ENCODE measurements at places on chromosomes 5 and 9.
A peak's percentile ranks its signal among the peaks of the same experiment; 100 is the strongest.

GRCh38 chr9:111961009-111961408 lies 64.4 kb downstream of the UGCG start:
- peak; percentile 55 for DNase-seq

DNA sequence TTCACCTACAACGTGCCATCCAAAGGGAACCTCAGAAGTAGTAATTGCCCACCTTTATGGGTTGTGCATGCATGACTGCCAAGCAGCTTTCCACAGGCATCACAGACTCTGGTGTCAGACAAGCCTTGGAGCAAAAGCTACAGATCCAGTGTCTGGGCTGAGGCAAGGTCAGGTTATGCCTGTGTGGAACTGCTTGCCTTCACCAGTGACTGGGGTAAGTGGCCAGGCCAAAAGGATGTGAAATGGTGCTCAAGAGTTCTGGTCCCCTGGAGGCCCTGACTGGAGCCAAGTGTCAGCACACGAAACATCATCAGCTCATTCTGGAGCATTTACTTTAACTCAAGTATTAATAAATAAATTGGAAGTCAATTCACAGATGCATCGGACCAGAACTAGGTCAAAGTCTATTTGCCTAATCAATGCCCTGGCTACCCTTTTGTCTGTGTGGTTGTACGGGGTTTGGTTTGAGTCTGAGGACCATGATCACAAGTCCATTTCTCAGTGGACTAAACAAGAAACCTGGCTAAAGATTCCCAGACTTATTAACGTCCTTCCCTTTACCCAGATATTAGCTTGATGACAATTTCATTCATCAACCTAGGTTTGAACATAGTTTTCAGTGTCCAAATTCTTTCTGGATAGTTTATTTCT lies 41.5 kb upstream of the ZBED3 start:
- DNase-seq = no peak

DNA sequence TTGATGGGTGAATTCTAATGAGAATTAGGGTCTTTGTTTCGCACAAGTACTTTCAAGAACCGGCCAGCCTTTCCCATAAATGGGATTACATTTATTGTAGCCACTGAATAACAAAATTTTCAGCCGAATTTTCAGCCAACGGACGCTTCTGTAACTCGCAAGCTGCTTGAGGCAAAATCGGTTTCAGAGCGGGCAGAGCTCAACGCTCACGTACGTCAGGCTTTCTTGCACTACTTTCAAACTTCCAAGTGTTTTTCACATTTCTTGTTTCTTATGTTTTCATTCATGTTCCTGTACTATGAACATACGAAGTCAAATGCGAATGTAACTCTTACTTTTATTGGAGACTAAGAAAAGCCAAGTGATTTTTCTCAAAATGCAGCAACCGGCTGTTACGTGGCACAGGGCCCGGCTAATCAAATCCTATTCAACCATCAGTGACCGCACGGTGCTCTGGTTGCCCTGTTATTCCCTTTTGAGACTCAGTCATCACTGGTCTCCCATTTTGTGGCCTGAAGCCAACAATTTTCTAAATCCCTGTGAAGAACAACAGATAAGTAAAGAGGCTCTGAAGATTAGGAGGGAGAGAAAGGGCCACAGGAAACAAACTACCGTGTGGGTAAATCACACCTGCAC lies 68.5 kb downstream of the SLC28A3 start:
- no peak for DNase-seq

DNA sequence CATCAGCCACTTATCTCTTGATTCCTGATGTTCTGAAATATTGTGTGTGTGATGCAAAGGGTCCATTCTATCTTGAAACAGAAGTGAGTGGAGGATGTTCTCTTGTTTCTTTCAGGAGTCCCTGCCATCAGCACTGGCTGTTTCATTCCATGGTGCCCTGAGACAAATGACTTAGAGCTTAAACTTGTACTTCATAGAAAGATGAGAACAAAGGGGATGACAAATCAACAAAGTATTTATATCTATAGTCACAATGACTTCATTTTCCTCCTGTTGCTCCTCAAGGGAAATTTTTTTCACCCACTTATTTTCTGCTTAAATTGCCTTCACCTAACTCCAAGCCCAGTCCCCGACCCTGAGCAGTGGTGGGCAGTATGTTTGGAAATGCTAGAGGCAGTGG lies 171.6 kb downstream of the TARS1 start:
- no peak for DNase-seq

DNA sequence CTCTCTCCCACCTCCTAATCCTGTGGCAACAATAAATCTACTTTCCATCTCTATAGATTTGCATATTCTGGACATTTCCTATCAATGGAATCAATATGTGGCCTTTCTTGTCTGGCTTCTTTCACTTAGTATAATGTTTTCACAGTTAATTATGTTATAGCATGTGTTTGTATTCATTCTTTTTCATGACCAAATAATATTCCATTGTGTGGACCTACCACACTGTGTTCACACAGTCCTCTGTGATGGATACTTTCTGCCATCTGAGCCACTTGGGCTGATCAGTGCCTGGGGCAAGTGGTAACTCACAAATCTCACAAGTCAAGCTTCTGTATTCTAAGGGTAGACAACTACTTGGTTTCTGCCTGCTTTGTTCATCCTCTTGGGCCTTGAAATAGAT lies 48.7 kb upstream of the POMT1 start:
- DNase-seq = no peak

DNA sequence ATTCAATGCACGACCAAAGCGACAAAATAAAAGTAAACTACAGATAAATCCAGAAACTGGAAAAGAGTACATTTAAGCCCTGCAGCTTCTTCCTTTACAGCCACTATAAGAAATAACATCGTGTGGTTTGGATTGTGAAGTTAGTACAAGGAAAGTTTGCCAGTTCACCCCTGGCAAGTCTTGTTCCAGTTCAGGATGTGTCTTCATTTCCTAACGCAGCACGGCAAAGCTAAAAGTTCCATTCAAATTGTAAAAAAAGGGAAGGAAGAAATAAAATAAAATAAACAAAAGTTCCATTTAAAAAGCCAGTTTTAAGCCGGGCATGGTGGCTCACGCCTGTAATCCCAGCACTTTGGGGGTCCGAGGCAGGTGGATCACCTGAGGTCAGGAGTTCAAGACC lies 83.3 kb upstream of the RETREG1 start:
- DNase-seq = no peak

DNA sequence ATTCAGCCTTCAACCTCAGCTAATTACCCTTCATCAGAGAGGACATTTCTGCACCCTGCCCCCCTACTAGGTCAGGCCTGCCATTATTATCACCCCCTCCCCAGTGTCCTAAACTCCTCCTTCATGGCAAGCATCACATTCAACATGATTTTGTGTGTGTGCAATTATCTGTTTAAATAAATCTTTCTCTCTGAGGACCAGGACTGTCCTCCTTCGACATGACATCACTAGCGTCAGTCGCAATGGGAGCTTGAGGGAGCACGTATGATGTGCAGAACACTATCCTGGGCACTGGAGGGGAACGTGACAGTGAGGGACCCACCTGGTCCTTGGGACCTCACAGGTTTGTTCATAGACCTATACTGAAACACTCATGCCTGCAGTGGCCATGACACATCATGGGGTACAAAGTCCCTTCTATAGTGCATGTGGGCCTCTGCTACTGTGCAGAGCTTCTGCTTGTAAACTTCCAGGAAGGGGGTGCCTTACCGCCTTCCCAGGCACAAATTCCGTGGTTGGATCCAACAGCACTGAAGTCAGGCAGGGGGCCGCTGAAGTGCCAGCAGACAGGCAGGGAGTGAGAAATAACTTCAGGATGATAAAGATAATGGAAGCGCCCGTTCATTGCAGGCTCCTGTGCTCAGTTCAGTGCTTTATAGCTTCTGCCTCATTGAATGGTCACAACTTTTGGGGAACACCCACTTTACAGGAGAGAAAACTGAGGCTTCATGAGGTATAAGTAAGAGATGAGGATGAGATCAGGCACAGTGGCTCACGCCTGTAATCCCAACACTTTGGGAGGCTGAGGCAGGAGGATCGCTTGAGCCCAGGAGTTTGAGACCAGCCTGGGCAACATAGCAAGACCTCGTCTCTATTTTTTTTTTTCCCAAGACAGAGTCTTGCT lies 36.0 kb upstream of the STXBP1 start:
- no peak for DNase-seq

GRCh38 chr9:95024097-95024671 lies 293.3 kb downstream of the FANCC start:
- no peak for DNase-seq

DNA sequence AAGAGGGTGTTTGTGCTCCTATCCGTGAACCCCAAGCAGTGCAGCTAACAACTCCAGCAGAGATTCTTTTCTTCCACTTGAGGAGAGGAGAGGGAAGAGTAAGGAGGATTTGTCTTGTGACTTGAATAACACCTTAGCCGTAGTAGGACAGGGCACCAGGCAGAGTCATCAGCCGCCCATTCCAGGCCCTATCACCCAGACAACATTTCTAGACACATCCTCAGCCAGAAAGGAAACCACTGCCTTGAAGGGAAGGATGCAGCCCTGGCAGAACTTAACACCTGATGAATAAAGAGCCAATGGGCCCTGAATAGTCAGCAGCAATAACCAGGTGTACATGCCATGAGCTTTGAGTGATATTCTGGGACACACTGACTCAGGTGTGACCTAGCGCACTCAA lies 1013.0 kb upstream of the COX7C start:
- no peak for DNase-seq

- DNase-seq = no peak
Measured at GRCh38 chr5:53915120-53915519, 354.7 kb downstream of the NDUFS4 start.

- DNase-seq = no peak
Measured at GRCh38 chr5:175021841-175022625, 297.7 kb downstream of the MSX2 start.

DNA sequence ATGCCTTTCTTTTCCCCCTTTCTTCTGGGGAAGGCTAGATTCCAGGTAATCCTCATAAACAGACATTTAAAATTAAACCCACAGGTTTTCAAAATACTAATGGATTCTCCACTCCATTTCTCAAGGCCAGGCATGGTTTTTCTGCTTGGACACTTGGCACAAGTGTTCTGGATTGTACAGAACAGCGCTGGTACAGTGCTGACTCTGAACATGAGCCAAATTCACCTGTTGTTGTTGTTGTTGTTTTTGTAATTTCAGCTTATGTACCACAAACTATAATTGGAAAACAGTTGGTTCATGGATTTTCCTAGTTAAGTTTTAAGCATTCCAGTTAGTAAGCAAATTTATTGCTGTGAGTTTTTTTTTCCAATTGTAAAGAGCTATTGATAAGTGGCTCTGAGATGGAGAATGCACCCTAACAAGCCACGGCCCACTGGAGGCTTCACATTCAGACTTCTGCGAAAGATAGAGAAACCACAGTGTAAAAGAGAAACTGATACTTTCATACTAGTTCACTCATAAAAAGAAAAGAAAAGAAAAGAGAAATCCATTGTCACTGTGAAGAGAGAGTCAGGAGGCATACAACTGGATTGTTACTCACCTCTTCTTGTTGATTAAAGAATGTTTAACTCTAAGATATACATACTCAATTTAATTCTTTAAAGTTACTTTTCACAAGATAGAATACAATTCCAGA lies 16.2 kb upstream of the ITGA1 start:
- DNase-seq = no peak

- DNase-seq = no peak
Measured at GRCh38 chr5:91849069-91849468, 466.0 kb upstream of the ARRDC3 start.

- no peak for DNase-seq
Measured at GRCh38 chr5:133943475-133943817, 25.0 kb downstream of the C5orf15 start.

DNA sequence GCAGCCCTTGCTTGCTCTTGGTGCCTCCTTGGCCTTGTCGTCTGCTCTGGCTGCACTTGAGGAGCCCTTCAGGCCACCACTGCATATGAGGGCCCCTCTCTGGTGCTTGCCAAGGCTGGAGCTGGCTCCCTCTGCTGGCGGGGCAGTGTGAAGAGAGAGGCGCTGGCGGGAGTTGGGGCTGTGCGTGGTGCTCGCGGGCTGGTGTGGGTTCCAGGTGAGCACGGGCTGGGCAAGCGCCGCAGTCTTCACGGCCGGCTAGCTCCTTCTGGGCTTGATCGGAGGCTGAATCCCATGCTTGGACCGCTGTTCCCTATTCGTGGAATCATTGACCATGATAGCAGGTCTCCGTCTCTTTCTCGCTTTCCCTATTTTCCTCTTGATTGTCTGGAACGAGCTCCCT lies 56.5 kb downstream of the XRCC4 start:
- DNase-seq = no peak

DNA sequence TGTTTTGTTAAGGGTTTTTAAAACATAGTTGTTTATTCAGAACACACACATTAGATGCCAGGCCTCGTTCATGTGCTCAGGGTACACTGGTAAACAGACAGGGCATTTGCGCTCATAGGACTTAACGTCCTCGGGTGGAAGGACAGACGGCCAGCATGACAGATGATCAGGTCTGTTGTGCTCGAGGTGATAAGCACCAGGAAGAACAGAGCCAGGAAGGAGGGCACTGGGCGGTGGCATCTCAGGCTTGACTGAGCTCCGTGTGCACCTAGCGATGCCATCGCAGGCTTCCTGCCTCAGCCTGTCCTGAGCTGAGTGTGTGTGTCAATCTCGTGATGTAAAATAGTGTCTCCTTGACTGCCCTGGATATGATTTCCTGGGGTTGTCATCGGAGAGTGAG lies 96.5 kb downstream of the EHMT1 start:
- DNase-seq = no peak

DNA sequence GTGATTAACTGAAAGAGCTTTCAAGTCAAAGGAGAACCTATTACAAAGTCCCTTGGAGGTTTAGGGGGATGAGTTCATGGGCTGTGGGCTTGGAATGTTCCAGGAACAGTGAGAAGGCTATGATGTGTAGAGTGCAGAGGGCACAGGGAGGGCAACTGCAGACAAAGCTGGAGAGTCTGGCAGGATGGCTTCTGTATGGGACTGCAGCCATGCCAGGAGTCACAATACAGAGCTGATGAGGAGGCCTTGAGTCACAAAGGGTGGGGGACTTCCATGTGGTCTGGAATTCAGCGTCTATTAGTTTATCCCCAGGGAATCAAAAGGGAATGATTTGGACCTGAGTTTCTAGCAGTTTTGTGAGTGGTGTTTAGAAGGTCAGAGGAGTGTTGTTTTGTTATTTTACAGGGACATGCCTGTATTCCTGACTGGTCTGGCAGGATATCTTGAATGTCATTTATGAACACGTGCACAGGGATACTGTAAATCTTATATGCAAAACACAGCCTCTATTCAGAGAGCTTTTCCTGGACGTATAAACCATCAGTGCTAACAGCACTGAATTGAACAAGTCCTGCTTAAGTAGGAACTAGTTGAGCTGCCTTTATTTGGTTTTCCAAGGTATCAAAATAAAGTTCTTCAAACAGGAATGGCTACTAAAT lies 14.3 kb upstream of the TEK start:
- no peak for DNase-seq

GRCh38 chr9:100465761-100466160 lies 7.2 kb upstream of the TMEFF1 start:
- DNase-seq = no peak

DNA sequence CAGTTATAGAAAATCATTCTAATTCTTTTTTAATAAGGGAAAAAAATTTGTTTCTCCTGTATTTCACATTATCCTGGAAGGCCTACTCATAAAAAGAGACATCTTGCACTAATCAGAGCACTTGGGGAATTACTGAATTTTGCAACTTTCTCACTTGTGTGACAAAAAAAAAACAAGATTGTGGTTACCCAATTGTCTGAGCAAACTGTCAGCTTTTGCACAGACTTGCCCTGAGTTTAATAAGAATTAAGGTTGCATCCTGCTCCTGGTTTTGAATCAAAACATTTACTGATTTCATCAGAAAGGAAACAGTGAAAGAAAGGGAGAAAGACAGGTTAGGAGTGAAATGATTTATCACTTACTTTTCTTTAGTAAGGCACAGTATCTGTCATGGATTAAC lies 10.6 kb upstream of the SH3RF2 start:
- no peak for DNase-seq

- no peak for DNase-seq
Measured at GRCh38 chr9:127873223-127873691, 4.2 kb downstream of the AK1 start.

All from NCI-H1105 treated with DMSO at 0.1 percent for 48 hours (cell line).